ENCODE measurements at places on chromosomes 4 and X.
A peak's percentile ranks its signal among the peaks of the same experiment; 100 is the strongest.

GRCh38 chr4:22947851-22948250, 255.1 kb downstream of the GBA3 start:
- DNase-seq = no peak

DNA sequence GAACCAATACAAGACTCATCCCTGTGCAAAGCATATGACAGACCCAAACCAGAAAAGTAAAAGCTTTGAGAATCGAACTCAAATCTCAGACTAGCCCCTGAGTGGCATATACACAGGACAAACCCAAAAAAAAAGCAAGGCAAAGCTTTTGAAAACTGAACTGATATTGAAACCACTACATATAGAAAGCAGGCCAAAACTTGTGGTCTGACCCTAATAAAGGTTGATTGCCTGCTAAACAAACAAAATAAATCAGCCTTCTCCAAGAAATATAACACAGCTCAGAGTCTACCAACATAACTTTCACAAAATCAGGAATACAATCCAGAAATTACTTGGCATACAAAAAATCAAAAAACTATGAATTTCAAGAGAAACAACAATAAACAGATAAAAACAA, 40.3 kb downstream of the LRBA start:
- DNase-seq = no peak

DNA sequence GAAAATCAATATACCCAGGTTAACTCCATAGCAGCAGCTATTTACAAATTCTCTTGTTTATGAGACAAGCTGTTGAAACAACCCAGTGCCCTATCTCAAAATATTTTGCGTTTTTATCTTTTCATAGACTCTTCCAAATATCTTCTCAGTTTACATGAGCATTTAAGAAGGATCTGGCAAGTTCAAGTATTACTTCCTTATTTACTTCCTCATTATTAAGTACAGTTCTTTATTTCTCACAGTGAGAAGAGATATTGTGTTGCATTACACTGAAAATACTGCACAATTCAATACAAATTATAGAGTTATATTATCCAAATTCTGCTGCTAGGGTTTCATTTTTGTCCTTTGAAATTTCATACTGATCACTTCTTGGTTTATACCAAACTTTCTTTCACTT, 43.6 kb upstream of the UCP1 start:
- no peak for DNase-seq

GRCh38 chr4:153816542-153816941, 27.7 kb upstream of the SFRP2 start:
- DNase-seq = no peak

DNA sequence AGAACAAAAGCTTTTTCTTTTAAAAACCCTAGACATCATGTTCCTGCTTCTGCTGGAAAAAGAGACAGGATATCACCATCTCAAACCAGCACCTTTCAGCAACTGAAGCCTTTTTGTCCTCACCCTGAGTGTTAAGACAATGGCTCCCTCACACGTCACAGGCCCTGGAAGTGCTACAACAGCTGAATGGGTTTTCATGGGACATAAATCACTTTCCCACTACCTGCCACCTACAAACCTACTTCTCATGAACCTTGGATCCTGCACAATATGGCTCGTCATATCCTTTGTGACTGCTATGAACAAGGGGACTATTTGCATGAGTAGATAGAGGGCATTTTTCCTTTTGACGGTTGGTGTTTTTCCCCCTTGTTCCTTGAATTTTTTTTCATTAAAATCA, 93.6 kb downstream of the TSPAN5 start:
- DNase-seq = no peak

DNA sequence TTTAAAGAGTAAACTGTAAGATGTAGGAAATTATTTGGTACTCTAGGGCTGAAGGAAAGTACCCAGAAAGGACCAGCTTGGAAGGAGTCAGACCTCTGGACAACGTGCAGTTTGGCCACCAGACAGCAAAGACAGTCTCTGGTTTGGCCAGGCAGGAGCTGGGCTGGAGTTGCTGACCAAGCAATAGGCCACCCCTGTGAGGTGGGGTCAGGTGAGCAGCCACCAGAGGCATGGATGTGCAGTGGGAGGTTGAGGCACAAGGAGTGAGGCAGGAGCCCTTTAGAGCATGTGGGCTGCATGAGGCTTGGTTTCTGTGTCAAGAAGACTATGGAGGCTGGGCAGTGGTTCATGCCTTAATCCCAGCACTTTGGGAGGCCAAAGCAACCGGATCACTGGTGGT, 17.7 kb upstream of the MRFAP1 start:
- no peak for DNase-seq

GRCh38 chr4:102578819-102579218, 77.7 kb downstream of the NFKB1 start:
- peak; percentile 63 for DNase-seq

- DNase-seq = no peak
These were observed 390.8 kb downstream of the ADGRL3 start for GRCh38 chr4:61590881-61591280.
